ENCODE measurements at places on chromosomes 2 and 18.

GRCh38 chr2:8477552-8478470, 204.0 kb upstream of the ID2 start:
- no peak for DNase-seq

GRCh38 chr2:23420091-23420839, 35.3 kb downstream of the KLHL29 start:
- no peak for DNase-seq

DNA sequence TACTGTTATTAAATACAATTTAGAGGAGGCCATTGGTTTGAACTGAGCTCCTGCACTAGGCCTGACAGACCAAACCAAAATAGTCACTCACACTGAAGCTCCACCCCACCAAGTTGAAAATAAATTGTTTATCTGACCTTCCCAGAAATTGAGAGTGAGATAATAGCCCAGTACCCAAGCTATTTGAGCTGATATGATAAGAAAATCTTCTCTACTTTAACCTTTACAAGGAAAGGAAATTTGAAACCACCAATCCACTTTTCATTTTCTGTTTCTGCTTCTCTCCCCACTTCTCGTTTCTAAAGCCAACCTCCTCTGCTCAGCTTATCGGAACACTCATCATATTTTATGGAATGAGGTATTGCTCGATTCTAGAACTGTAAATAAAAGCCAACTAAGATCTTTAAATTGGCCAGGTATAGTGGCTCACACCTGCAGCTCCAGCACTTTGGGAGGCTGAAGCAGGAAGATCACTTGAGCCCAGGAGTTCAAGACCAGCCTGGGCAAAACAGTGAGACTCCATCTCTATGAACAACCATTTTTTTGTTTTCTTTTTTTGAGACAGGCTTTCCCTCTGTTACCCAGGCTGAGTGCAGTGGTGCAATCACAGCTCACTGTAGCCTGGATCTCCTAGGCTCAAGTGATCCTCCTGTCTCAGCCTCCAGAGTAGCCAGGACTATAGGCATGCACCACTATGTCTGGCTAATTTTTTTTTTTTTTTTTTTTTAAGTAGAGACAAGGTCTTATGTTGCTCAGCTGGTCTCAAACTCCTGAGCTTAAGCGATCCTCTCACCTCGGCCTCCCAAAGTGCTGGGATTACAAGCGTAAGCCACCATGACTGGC, 13.3 kb upstream of the GALM start:
- no peak for DNase-seq

DNA sequence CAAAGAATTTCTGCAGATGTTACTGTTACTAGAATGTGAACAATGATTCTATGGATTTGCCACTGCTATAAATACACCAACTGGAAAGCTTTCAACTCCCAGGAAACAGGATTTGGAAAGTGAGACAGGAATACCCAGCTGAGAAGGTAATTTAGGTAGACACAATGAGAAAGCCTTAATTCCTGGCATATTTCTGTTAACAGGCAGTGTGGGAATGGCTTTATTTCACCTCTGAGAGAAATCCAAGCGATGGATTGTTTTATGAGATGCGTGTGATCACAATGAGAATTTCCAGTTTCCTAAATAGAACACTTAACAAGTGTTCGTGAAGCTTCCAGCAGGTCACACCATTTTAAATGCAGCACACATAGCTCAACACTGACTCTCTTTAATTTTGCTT, 133.0 kb downstream of the SLC8A1 start:
- DNase-seq: no peak

DNA sequence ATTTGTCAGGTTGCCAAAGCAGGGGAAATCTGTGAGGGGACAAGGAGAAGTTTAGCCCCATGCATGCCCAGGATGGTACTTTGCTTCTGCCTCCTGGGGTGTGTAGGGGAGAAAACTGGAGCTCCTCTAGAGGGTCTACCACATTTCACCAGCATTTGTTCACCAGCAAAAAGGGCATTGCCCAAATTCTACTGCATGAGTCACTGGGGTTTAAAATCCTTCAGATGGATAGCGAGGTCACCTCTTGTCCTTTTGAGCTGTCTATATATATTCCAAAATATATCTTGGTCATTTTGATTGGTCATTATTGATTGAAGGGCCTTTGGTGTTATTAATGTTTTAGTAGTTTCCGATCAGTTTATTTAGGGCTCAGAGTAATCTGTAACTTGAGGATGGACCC, 18.7 kb downstream of the FHOD3 start:
- no peak for DNase-seq

DNA sequence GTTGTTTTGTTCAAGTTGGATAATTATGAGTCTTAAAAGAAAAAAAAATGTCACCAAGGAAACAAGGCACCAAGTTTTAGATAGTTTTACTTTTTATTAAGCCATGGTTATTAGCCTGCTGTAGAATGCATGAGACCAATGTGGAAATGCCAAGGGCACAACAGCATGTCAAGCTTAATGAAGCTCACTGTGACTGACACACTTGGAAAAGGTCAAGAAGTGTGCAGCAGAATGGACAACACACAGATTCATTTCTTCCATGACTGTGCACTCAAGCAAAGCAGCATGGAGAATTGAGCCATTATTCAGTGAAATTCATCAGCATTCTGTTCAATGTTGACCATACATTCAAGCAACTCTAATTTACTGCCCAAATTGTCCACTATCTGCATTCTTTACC, 23.6 kb downstream of the SPHKAP start:
- no peak for DNase-seq

DNA sequence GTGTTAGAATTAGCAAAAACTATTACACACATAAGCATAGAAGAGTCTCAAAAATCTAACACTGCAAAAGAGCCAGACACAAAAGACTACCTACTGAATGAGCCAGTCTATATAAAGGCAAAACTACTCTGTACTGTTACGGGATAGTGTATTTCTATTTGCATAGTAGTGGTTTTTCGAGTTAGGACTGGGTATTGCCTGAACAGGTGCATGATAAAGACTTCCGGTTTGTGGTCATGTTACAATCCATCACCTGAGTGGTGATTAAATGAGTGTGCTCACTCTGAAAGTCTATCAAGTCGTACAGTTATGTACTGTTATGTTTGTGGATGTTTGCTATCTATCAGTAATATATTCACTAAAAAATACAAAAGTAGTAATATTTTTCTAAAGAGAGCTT, 523.3 kb upstream of the SYT4 start:
- no peak for DNase-seq

DNA sequence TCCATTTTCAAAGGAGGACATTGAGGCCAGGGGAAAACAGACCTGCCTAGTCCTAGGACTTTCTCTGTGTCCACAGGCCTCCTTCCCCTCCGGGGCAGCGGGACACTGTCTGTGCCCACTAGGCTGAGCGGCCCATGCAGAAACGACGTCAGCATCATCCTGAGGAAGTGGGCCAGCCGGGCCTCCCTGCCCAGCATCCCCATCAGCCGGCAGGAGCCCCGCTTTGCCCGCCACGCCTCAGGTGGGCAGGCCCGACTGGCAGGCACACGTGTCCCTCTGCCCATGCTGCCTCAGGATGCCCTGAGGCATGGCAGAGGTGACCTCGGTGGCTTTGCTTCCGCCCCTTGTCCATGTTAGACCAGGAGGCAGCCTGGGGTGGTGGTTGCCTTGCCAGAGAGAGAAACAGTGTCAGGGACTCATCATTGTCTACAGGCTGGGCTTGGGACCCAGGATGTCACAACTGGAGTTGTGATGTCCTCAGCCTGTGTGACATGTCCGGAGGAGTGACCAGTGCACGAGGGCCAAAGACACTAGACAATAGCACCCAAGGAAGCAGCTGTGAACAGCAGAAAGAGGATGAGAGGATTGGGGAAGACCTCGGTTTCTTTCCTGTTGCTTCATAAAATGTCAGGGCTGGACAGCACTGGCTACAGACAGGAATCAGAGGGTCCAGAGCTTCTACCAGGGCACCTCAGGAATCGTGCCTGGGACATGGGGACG, 36.8 kb downstream of the TOGARAM2 start:
- no peak for DNase-seq

GRCh38 chr2:125041846-125042245, 1016.8 kb downstream of the CNTNAP5 start:
- no peak for DNase-seq

GRCh38 chr18:51153659-51154371, 43.7 kb downstream of the MEX3C start:
- no peak for DNase-seq

DNA sequence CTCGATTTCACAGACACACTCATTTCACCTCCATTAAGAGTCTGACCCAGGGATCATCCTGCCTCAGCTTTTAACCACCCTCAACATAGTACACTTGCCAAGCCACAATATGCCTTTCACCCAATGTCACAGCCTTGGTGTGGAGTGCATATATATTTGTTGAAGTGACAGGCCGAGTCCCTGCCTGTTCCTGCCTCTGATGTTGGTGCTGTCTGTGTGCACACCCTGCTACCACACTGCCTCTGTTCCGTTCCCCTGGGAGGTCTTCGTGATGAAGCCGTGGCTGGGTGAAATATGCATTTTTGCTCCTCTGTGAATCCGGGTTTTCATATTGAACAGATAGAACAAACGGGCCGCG, 90.3 kb downstream of the RNF144A start:
- DNase-seq: no peak

- DNase-seq: no peak
Measured at GRCh38 chr2:127636248-127637235, 9.4 kb upstream of the GPR17 start.

DNA sequence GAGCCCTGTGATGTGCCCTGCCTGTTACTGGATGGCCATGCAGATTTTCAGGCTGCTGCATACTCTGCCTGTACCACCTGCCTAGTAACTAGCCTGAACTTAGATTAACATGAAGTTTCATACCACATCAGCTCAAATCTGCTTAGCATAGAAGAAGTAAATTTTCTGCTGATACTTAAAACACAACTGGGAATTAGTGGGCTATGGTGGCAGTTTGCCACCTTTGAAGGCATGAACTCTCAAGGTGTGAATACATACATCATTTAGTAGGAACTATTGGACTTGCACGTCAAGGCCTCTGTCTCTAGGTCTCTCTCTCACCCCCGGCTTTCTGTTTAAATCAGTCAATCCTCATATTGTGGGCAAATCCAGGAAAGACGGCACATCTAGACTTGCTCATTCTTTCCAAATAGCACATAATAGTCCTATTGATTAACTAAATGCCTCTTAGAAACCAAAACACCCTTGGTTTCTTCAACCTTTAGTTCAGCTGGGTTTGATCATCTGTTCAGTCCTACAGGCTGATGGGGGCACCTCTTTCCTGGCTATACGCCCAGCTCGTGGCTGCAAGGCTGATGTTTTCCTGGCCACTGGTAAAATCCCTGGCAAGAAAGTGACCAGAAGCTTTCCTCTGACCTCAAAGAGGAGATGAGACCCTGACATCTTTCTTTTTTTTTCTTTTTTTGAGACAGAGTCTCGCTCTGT, 58.4 kb downstream of the ALPK2 start:
- DNase-seq: no peak

DNA sequence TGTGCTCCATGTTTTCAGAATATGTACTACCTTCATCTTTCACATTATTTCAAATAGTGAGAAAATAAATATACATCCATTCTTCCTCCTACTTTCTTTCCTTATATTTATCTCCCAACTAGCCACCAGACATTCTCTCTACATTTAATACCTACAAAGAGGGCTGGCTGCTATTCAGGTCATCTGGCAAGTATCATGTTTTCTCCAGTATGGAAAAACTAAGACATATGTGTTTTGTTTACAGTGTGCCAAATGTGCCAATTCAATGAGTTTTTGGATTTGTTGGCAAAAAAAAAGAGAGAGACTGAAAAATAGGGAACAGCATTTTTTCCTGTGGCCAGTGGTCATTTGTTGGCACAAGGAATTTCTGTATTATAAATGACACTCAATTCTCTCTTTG, 1207.3 kb downstream of the DPP10 start:
- DNase-seq: no peak

DNA sequence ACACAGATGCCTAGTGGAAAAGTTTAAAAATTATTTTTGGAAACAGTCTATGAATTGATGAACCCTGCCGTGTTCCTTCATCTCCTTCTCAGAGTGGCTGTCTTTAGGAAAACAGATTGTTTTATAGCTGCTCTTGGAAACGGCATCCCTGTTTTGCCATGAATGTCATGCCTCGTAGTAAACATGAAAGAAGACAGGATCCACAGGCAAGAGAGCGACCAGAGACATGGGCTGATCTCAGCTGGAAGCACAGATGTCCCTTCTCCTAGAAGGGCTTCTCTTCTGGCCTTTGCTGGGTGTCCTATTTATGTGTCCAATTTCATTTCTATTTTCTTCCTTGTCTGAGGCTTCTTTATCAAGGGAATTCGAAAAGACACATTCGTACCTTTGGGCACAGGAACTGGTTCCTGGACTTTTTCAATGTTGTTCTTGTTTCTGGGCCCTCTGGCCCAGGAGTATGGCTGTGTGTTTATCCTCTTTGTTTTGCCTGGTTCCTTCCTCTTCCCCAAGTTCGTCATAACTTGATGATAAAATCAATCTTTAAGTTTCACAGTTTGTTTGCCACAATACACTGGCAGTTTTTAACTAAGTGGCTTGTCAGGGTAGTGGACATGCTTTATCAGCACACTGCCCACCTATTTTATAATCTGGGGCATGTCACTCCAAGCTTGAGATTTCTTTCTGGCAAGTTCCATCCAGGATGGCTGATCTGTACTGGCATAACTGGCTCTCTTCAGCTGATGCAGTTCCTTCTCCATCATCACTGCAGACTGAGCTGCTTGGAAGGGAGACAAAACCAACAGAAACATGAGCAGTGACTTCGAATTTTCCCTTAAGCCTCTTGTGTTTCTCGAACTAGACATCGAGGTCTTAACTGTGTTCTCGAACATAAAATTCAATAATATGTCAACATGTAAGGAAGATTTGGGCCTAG, 63.2 kb upstream of the MGAT4A start:
- DNase-seq: no peak

- no peak for DNase-seq
Measured at GRCh38 chr18:45588376-45589355, 26.6 kb upstream of the SLC14A2 start.
